Type B pancreatic cell (in vitro differentiated cells): ENCODE measurements at places on chromosomes 1 and 21. TPM values are rescaled to one million over a fixed set of nuclear protein-coding genes. Genes with fewer than 3 reads are reported as not detected.

DNA sequence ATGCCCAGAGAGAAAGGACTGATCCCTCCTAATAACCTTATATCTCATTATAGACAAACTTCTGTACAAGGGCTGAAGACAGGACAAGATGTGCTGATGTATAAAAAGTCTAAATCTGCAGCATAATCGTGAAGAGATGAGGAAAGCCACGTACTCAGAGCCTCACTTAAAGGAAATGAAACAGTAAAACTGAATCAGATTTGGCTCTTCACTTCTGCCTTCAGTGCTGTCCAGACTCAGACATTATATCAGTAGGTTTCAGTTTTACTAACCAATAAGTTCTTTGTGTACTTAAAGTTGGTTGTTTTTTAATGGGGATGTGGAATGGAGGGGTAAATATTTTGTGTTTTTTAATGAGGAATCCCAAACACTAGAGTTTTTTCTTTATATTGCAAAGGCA lies 45.3 kb upstream of the RGS1 start:
- H3K36me3 ChIP-seq, result peaks cover 3% of the 10 kb centered on the region
- DNase-seq, result no peak
- H3K27ac ChIP-seq, result no peak overlapping the region
- H3K4me1 ChIP-seq, result peaks cover 4% of the 10 kb centered on the region

GRCh38 chr1:210446479-210446878 lies 117.8 kb downstream of the HHAT start:
- peaks cover 3% of the 10 kb centered on the region for H3K27me3 ChIP-seq
- H3K4me1 ChIP-seq, result peaks cover 5% of the 10 kb centered on the region
- no peak overlapping the region for H3K27ac ChIP-seq

TNFRSF18 gene
- 0.38 TPM in 1 of 2 replicates, not detected in the other for total RNA-seq

DNA sequence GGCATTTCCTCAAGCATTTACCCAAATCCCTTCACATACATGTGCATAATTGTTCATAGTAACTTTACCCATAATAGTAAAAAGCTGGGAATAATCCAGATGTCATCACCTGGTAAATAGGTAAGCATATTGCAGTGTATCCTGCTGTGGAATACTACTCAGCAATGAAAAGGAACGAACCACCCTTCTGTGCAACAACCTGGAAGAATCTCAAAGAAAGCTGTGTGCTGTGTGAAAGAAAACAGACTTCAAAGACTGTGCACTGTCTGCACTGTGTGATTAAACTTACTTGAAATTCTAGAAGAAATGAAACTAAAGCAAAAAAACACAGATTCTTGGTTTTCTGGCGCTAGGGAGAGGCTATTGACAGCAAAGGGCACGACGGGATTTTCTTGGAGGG lies 13.5 kb downstream of the TFF2 start:
- H3K27me3 ChIP-seq, result peaks cover 3% of the 10 kb centered on the region
- H3K36me3 ChIP-seq, result no peaks in the 10 kb centered on the region
- DNase-seq, result no peak
- no peak overlapping the region for H3K4me3 ChIP-seq
- peak overlapping the region; percentile 71 for H3K27ac ChIP-seq

OR2T35 gene
- total RNA-seq, result not detected in 2 replicates

GUCA2B gene
- 0.69 and 0.92 TPM in 2 replicates for total RNA-seq

GRCh38 chr21:14874379-14874778 lies 190.4 kb downstream of the NRIP1 start:
- no peak for DNase-seq
- peaks cover 72% of the 10 kb centered on the region for H3K4me1 ChIP-seq
- H3K27me3 ChIP-seq, result no peaks in the 10 kb centered on the region
- H3K4me3 ChIP-seq, result peak overlapping the region; percentile 12
- H3K27ac ChIP-seq, result peak overlapping the region; percentile 50

OR2G6 gene
- total RNA-seq, result not detected in 2 replicates

SV2A gene
- 5.4 and 16.2 TPM in 2 replicates for total RNA-seq

- DNase-seq, result no peak
- no peaks in the 10 kb centered on the region for H3K27me3 ChIP-seq
- peaks cover 27% of the 10 kb centered on the region for H3K4me1 ChIP-seq
Observed at GRCh38 chr1:59703226-59703917, 111.4 kb upstream of the HOOK1 start.

FCGR2B gene
- total RNA-seq, result 0.19 and 0.33 TPM in 2 replicates

OR2M3 gene
- not detected in 2 replicates for total RNA-seq
